Bronchial epithelial cell (primary cell): ENCODE measurements at places on chromosomes 4 and X. TPM values are rescaled to one million over a fixed set of nuclear protein-coding genes. Genes with fewer than 3 reads are reported as not detected.

Gene C4orf51
- total RNA-seq, result not detected in 2 replicates

Gene ADAMTS3
- 0.13 and 0.79 TPM in 2 replicates for total RNA-seq

GRCh38 chr4:1833307-1834046 lies 22.5 kb downstream of the LETM1 start:
- DNase-seq, result no peak

- DNase-seq, result no peak
Observed at GRCh38 chrX:9023293-9023692, 10.6 kb downstream of the FAM9B start.

GRCh38 chrX:23964191-23964590 lies 56.4 kb downstream of the CXorf58 start:
- DNase-seq, result no peak

GRCh38 chrX:23035493-23035892 lies 35.7 kb downstream of the DDX53 start:
- no peak for DNase-seq
